Umbilical cord (tissue), 2 donors: ENCODE measurements at places on chromosomes 12 and 14.

- peak; percentile 42 for DNase-seq
These were observed 171.3 kb downstream of the BCL11B start for GRCh38 chr14:99100497-99101270.

DNA sequence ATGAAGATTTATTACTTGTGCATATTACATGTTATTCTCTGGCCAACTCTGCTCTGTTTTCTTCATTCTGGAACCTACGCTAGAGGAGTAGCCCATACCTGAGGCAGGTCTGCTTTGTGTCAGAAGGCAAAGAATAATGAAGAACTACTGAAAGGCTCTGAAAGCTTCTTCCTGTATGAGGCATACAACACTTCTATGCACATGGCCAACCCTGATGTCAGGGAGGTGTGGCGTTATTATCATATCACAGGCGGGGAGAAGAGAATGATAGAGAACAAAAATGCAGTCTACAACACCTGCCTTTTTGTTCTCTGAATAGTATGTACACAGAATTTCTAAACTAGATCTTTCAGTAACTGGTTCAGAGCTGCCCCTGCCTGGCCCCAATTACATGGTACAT is 32.5 kb upstream of the CRY1 start:
- DNase-seq = peak; percentile 26

- DNase-seq = no peak
These were observed 156.3 kb downstream of the RIMBP2 start for GRCh38 chr12:130559806-130560205.

DNA sequence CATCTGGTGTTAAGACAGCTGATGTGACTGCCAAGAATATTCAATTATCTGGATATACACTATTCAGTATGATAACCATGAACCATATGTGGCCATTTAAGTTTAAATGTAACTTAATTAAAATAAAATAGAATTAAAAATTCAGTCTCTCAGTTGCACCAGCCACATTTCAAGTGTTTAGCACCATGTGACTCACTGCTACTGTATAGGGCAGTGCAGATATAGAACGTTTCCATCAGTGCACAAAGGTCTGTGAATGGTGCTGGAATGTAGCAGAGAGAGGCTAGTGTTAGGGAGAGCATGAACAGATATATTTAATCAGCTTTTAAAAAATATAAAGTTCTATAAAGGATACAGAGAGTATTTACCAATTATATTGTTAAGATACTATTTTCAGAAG is 28.7 kb downstream of the ARID4A start:
- DNase-seq = no peak

GRCh38 chr12:112146123-112146522 is 20.8 kb downstream of the TRAFD1 start:
- no peak for DNase-seq

DNA sequence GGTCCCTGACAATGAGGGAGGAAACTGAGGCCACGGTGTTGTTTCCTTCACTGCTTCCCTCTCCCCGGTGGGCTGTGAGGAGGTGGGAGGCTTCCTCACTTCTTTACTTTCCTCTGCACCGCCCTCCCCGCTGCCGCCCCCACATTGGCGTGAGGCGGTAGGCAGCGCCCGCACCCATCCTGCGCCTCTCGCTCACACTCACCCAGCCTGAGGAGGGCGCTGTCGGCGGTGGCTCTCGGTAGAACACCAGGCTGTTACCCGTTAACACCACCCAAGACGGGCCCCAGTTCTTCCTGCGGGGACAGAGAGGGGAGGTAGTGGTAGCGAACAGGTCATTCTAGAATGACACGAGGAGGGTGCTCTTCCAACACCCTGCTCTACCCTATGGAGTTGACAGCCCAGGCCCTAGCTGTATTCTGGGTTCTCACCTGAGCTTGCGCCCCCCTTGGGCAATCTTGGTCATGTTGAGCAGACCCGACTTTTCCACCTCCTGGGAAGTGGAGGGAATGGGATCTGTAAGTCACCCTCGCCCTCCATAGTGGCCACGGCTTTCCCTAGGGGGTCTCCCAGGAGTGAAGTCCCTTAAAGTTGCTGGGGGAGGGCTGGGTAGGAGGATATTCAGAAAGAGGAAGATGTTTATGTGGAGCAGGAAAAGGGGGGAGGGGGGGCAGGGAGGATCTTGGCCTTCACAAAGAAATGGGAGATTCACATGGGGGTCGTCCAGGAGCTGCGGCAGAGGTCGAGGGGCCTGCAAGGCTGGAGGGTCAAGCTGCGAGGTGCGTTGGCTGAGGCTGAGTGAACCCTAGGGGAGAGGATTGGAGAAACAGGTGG is 3.3 kb downstream of the ARHGAP9 start:
- no peak for DNase-seq
